Stimulated activated naive B cell treated with anti-CD40 and anti-IgM and Interleukin-4, amounts not matched to agents 10 μg/mL and 1 μg/mL and 100 μg/mL, for 72 hours (primary cell): ENCODE measurements at places on chromosomes 3 and 15.

GRCh38 chr3:142009029-142009428 is 132.6 kb downstream of the ATP1B3 start:
- DNase-seq, result no peak

DNA sequence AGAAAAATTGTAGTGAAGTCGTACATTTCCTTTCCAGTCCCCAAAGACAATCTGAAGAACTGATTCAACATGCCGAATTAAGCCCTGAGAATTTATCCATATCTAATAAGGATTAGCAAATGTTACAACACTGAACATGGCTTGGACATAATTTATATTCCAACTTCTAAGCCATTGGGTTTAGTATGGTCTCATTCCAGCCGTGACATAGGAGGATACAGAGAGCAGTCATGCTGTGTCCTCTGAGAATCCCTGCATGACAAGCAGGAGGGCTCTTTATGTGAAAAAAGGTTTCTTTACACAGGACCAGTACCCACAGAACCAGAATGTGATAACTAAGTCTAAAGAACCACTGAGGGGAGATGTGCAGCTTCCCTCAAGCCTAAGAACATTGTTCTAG is 231.9 kb upstream of the WNT5A start:
- DNase-seq, result no peak

DNA sequence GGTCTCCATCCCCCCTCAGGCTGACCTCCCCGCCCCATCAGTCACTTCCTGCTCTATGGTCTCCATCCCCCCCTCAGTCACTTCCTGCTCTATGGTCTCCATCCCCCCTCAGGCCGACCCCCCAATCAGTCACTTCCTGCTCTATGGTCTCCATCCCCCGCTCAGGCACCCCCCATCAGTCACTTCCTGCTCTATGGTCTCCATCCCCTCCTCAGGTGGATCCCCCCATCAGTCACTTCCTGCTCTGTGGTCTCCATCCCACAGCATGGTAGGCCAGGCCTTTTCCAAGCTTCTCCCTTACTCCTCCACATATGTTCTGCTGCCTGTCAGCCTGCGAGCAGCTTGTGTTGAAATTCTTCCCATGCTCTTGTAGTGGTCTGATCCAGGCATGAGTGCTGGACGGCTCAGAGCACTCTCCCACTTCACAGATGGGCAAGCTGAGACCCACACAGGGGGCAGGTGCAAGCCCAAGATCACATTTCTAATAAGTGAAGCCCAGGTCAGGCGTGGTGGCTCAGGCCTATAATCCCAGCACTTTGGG is 36.8 kb downstream of the BDH1 start:
- DNase-seq, result no peak

DNA sequence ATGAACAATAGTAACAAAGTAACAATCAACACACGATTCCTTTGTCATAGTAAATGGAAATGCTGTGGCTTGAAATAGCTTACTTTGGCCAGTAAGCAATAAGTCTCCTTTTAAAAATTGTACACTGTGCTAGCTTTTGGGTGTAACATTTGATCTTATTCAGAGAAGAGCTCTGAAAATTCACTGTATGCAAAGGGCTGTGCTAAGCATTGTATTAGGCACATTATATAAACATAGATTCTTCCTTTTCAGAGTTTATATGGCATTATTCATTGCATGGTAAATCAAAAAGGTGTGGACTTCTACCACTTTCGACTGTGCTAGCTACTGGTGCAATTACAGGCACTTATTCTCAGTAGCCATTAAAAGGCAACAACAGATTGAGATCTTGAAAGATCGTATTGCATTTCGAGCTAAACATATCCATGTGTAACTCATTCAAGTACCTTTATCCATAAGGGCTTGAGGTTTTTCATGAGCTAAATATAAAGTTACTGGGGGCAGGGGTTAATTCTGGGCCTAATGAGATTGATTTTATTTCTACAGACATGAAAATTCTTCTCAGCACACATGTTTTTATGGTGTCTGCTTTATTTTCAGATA is 246.8 kb downstream of the NR1D2 start:
- DNase-seq, result no peak

DNA sequence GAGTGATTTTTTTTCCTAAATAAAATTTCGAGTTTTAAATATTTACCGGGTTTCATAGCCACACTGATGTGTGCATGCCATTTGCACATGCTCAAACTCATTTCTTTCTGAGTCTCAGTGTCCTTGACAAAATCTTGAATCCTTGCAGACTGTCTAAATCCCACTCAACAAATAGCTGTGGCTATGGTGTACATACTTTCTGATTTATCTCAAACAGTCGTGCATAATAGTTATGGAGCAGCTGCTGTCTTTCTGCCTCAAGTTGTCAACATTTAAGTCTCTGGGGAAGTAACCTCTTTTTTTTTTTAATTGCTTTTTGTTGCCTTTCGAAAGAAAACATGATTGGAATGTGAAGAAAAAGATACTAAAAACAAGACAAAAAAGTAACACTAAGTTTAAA is 52.8 kb upstream of the UTS2B start:
- DNase-seq, result no peak

- no peak for DNase-seq
Measured at GRCh38 chr15:43511012-43511885, 6.2 kb upstream of the MAP1A start.

- no peak for DNase-seq
Measured at GRCh38 chr3:194680888-194681615, 4.6 kb upstream of the FAM43A start.

GRCh38 chr3:106425026-106425425 is 556.2 kb upstream of the CBLB start:
- no peak for DNase-seq

- DNase-seq, result no peak
Measured at GRCh38 chr3:60392501-60392900, 858.8 kb downstream of the FHIT start.

GRCh38 chr3:108953210-108953609 is 469 bp downstream of the GUCA1C start:
- no peak for DNase-seq

DNA sequence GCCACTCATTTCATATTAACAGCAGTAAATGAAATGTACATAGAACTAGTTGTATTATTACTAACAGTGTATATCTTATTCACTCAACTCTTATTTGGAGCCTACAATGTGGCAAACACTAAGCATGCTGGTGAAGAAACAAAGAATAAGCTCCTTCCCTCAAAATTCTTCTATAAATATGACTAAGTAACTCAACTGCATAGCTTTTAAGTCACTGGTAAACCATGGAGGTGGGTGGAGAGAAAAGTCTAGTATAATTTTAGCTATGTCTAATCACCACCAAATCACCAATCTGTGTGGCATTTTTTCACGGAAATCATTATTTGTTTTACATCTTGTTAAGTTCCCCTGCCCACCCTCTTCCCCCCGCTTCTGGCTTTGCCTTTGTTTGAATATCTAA is 17.5 kb downstream of the COPS2 start:
- no peak for DNase-seq

DNA sequence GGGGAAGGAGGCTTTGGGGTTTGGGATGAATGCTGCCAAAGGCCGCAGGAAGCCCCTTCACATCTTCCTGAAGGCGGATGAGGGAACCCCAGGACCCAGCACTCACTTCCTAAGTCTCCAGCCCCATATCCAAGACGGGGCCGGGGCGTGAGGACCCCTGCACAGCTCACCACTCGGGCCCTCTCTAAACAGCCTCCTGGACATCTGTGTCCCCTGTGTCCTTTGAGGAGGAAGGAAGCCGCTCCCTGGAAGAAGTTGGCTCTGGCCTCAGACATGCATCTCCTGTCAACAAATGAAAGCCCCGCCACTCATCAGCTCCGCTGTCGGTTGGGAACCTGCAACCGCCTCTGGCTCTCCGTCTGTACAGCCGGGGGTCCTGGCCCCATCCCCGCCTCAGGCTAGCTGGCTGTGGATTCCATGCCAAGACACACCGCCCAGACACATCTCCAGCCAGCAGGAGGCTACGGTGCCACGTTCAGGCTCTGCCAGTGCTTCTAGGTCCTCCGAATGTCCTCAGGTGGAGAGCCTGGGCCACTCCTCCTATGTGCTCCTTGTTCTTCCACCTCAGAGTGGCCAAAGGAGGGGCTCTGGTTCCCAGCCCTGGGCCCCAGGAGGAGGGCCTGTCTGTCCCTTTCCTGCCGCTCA is 140.0 kb upstream of the MEF2A start:
- DNase-seq, result no peak

DNA sequence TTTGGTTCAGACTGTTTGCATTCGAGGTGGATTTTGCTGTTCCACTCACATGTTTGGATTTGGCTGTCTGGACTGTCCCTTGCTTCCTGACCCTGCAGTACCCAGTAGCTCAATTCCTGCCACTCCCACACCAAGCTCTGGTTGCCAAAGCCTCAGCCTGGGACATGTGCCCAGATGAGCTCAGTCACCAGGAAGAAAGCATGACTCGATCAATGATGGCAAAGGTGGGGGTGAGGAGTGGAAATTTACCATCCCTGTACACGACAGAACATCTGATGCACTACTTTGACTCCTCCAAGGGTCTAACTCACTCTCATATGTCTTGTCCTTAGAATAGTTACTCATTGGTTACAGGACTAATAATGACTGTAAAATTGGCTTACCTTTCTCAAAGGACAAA is 45.2 kb downstream of the ZNF385D start:
- no peak for DNase-seq

DNA sequence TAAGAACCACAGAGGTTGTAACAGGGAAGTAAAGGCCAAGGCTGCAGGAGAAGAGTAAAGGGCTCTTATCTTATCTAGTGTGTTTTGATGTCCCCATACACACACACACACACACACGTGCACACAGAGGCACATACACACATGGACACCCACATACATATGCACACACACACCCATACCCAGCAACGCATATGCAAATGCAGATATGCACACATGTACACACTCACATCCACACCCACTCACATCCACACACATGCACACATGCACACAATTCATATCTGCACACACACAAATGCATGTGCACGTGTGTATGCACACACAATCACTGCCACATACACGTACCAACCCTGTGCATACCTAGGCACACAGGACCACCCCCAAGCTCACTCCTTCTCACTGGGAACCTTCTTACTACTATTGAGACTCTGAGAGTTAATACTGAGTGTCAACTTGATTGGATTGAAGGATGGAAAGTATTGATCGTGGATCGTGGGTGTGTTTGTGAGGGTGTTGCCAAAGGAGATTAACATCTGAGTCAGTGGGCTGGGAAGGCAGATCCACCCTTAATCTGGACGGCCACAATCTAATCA is 99.0 kb upstream of the AKAP13 start:
- DNase-seq, result no peak

GRCh38 chr15:100201376-100202280 is 140.1 kb downstream of the ADAMTS17 start:
- no peak for DNase-seq

DNA sequence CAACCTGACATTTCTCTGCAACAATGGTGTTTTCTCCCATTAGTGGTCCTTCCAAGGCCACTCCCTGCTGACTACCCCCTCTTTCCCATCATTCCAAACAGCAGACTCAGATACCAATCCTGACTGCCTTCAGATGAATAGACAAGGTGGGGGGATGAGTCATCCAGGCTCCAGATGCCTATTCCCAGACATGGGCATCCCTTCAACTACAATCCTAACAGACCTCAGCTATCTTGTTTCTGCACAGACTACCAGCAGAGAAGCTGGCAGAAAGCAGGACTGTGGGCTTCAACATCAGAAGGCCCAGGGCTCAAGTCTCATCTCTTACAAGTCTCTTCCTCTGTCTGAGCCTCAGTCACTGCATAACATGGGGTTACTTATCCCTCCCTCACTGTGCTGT is 2.2 kb downstream of the RBP1 start:
- no peak for DNase-seq

- no peak for DNase-seq
Measured at GRCh38 chr15:75161106-75161916, 40.4 kb upstream of the C15orf39 start.

DNA sequence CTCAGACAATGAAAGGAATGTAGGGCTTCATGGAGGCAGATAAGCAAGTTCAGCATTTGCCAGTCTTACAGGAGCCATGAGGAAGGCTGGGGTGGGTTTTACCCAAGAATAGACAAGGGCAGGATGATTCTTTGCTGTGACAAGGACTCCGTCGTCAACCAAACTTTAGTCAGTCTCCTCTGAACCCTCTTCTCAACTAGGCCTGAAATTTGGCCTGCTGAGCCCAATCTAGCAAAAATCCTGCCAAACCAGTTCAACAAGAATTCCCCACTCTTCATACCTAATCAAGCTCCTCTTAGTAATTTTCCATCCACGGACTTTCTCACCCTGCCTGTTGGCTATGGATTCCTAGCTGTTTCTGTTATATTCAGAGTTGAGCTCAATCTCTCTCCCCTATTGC is 280.5 kb downstream of the TBL1XR1 start:
- no peak for DNase-seq

DNA sequence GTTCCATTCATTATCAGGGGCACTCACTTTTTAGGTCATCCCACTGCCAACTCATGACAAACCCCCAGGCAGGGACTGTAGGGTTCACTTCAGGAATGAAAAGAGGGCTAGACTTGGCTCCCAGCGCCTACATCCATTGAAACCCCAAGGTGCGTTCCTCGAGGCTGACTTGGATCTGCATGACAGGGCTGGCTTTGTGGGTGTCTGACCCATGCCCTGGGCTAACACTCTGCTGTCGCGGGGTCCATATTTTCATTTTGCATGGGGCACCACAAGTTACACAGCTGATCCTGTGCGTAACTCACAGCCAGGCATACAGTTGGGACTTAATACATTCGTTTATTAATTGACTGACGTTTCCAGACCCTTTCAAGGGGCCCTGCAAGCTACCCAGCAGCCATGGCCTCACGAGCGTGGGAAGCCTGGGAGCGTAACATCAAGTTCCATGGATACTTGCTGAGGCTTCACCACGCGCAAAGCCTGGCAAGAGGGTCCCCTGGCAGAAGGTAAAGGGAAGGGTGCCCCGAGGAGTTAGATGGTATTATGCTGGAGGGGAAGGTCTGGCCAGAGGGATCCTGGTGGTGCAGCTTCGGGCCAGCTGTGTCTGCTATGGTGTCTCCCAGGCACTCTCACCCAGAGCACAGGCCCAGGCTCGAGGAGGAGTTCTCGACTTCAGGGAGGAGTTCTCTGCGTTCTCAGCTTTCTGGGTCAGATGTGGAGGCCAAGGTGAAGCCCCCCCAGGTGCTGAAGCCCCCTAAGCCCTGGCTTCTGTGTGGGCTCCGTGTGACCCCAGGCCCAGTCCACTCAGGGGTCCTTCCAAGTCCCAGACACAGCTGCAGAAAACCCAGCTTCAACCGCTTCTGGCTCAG is 85.4 kb downstream of the ADAMTS17 start:
- DNase-seq, result no peak

DNA sequence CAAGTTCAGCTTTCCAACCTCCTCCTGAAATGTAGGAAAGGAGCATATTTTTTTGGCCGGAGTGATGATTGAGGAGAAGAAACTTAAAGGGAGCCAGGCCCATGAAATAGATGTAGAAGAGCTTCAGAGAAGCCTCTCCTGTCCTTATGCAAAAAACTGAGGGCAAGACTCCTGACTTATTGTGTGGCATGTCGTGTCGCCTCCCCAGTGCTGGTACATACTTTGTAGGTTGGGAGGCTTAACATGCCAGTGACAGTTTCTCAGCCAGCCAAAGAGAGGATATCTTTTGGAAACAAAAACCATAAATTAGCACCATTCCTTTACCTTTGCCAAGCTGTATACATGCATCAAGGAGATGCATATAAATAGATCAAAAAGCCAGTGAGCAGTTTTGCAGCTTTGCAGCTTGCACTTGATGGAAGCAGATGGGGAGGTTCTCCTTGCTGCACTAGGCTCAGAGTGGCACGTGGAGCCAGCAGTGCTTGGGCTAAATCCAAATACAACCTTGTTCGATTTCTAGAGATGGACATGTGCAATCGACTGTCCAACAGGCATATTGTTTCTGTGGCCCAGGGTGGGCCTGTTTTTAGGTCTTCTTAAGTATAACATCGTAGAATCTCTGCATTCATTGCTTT is 10.2 kb downstream of the SLCO3A1 start:
- DNase-seq, result no peak

GRCh38 chr3:171811295-171811912 is 1.1 kb upstream of the PLD1 start:
- no peak for DNase-seq
